Stimulated activated effector memory CD8-positive, alpha-beta T cell treated with anti-CD3 and anti-CD28 coated beads, Interleukin-12 subunit alpha, Interleukin-12 subunit beta, amount 100 ng/mL, for 72 hours (primary cell): ENCODE measurements at places on chromosomes 4 and X.

- DNase-seq: no peak
Measured at GRCh38 chrX:54494989-54495813, 833 bp downstream of the FGD1 start.

- no peak for DNase-seq
Measured at GRCh38 chr4:175530655-175531054, 281.4 kb downstream of the GPM6A start.

- DNase-seq: no peak
Measured at GRCh38 chr4:128802680-128803628, 6.5 kb upstream of the JADE1 start.

- no peak for DNase-seq
Measured at GRCh38 chr4:140893939-140894338, 137.8 kb upstream of the TBC1D9 start.

DNA sequence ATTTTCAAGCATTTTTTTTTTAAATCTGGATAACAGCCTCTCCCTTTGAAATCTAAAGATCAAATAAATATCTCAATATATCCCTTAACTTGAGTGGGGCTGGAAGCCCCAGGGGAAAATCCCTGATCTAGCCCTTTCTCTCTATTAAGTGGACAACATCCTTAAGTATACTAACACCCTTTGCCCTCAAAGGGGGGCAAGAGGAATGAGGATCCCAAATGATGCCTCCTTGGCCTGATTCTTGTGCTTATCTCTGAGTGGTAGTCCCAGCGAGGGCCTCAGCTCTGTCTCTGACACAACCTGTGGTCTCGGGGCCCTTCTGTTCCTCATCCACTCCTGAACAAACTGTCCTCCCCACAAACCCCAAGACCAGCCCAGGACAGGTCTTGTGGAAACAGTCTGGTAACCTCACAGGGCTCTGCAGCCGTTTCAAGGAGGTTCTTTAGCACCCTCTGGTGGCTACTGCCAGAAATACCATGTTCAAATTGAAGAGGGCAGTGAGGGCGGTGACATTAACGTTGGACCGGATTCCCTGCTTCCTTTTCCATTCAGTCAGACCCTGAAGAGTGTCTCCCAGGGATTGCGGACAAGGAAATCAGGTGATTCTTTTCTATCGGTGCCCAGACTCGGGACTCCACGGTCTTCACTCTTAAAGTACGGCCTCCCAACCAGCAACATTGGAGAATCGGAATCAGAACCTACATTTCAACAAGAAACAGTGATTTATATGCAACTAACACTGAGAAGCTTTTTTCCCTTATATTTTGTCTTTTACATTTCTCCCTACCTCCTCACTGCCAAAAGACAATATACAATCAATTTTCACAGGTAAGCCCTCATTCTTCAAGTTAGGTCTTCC, 13.0 kb downstream of the CXCL13 start:
- peak; percentile 84 for DNase-seq

- DNase-seq: no peak
Measured at GRCh38 chrX:119045884-119046283, 26.9 kb upstream of the CT47C1 start.
